Stimulated activated naive B cell treated with anti-CD40 and anti-IgM and Interleukin-4, amounts not matched to agents 10 μg/mL and 1 μg/mL and 100 μg/mL, for 72 hours (primary cell): ENCODE measurements at places on chromosomes 6 and 20.
A peak's percentile ranks its signal among the peaks of the same experiment; 100 is the strongest.

- H3K27me3 ChIP-seq = no peaks in the 10 kb centered on the region
- no peak for DNase-seq
- H3K36me3 ChIP-seq = peaks cover 26% of the 10 kb centered on the region
- no peak overlapping the region for H3K27ac ChIP-seq
- H3K4me3 ChIP-seq = no peak overlapping the region
- H3K4me1 ChIP-seq = no peaks in the 10 kb centered on the region
Measured at GRCh38 chr6:126064257-126064747, 78.0 kb downstream of the TRMT11 start.

- H3K27ac ChIP-seq = no peak overlapping the region
- H3K27me3 ChIP-seq = no peaks in the 10 kb centered on the region
- H3K36me3 ChIP-seq = no peaks in the 10 kb centered on the region
- H3K4me1 ChIP-seq = no peaks in the 10 kb centered on the region
Measured at GRCh38 chr6:133623065-133623464, 265.8 kb upstream of the TCF21 start.

GRCh38 chr6:4394786-4395185 is 259.4 kb upstream of the ECI2 start:
- no peaks in the 10 kb centered on the region for H3K4me1 ChIP-seq
- peaks cover 37% of the 10 kb centered on the region for H3K27me3 ChIP-seq
- H3K36me3 ChIP-seq = no peaks in the 10 kb centered on the region
- no peak overlapping the region for H3K4me3 ChIP-seq
- no peak for DNase-seq
- H3K27ac ChIP-seq = no peak overlapping the region

DNA sequence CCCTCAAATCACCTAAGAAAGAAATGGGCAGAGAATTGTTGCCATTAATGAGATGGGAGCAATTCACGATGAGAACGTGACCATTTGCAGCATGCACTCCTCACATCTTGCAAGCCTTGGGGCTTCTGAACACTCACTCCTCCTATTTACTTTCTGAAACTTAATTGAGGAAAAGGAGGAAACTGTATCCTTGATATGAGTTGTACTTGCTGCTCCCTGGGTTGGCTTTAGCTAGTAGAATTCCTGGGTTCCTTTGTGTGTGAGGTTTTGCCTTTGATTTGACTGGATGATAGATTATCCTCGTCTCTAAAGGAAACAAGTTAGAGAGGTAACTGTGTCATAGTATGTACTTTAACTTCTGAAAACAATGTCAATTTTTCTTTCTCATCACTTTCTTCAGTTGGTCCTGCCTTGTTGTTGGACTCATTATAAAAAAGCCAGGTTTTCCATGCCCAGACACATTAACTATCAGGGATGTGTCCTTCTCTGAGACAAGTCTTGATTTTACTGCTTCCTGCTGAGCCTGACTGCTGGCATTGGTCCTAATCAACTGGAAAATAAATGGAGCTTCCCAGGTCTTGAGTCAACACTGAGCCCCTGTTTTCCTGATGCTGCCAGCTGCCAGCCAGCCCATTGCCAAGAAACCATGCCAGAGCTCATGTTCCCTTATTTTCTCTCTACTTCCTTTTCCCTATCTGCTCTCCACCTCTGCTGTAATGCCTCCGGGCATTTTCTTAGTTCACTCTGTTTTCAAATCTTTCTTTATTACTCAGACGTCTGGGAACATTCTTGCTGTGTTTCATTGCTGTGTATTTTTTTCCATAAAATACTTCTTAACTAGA is 6.0 kb upstream of the MRAP2 start:
- DNase-seq = no peak
- peaks cover 9% of the 10 kb centered on the region for H3K27me3 ChIP-seq
- H3K36me3 ChIP-seq = no peaks in the 10 kb centered on the region
- H3K27ac ChIP-seq = no peak overlapping the region
- H3K4me1 ChIP-seq = no peaks in the 10 kb centered on the region
- no peak overlapping the region for H3K4me3 ChIP-seq

DNA sequence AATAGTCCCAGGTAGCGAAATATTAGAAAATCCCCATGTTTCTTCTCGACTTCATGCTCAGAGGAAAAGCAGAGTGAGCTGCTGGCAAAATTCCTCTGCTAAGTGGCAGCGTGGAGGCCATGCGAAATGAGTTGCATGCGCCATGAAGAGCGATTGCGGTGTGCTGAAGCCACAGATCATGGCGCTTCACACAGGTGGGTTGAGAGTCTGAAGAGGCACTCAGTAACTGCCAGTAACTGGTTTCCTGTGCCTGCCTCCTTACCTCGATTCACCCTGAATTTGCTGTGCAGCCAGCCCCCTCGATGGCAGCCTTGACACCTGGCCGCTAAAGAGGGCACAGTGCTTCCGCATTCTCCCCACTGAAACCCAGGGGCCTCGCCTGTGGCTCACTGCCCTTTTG is 301.5 kb downstream of the NRN1 start:
- H3K36me3 ChIP-seq = peaks cover 18% of the 10 kb centered on the region
- no peak for DNase-seq
- no peaks in the 10 kb centered on the region for H3K27me3 ChIP-seq
- H3K27ac ChIP-seq = no peak overlapping the region
- H3K4me1 ChIP-seq = peaks cover 8% of the 10 kb centered on the region

DNA sequence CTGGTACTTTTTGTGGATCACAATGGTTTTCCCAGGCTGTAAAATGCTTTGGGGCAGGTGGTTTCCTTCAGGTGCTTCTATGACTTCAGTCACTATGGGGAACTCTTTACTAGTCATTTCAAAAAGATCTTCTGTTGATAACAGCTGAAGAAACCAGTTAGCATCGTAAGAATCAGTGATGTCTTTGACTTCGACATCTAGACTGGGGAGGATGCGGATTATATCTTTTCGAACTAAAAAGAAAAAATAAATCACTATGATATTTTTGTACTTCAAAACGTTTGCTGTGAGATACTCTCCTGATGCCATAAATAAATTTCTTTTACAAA is 87.2 kb downstream of the THEMIS start:
- H3K4me1 ChIP-seq = no peaks in the 10 kb centered on the region
- no peak overlapping the region for H3K4me3 ChIP-seq

DNA sequence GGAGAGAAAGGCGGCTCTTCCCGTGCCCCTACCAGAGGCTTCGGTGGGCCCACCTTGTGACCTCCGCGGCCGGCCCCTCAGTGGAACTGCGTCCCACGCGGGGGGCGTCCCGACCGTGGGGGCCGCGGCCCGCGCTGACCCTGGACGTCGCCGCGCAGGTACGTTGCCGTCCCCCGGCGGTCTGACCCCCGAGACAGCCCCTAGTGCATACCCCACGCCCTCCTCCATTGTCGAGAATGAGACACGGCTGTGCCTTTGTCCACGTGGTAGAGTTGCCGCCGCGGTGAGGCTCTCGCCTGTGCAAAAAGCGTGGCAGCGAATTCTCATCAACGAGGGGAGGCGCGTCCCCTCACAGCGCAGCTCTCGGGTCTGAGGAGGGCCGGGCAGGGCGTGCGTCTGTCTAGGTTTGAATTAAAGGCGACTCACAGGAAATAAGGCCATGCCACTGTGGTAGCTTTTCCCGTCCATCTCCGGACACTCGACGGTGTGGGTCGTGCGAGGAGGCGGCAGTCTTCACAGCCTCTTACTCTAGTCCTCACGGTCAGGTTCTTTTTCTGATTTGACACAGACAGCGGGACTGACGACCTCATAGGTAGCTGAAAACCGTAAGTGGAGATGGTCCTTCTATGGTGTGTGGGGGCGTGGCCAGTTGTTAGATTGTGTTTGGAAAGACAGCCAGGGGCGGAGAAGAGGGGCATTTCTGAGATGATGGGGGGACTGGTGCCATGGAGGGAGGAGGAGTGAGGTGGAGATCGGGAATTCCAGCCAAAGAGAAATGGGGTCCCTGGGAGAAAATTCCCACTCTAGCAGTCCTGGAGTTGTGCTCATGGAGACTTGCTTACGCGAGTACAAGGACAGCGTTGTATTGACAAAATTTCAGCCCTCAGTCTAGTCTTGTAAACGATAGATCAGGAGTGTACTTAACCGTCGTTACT is 580 bp downstream of the NXT1 start:
- H3K4me1 ChIP-seq = peaks cover 17% of the 10 kb centered on the region
- peak; percentile 51 for DNase-seq
- H3K36me3 ChIP-seq = peaks cover 19% of the 10 kb centered on the region
- peak overlapping the region; percentile 100 for H3K27ac ChIP-seq

- H3K36me3 ChIP-seq = peaks cover 15% of the 10 kb centered on the region
- no peak for DNase-seq
- H3K4me1 ChIP-seq = peaks cover 39% of the 10 kb centered on the region
- no peaks in the 10 kb centered on the region for H3K27me3 ChIP-seq
Measured at GRCh38 chr20:35087355-35087754, 5.3 kb downstream of the TRPC4AP start.
